ENCODE measurements at places on chromosomes 3 and 15. TPM values are rescaled to one million over a fixed set of nuclear protein-coding genes. Genes with fewer than 3 reads are reported as not detected.
A peak's percentile ranks its signal among the peaks of the same experiment; 100 is the strongest.

GRCh38 chr3:115513416-115513800, 109.9 kb upstream of the GAP43 start:
- no peak overlapping the region for H3K27ac ChIP-seq
- peaks cover 24% of the 10 kb centered on the region for H3K4me1 ChIP-seq
- no peak for DNase-seq
- peaks cover 13% of the 10 kb centered on the region for H3K27me3 ChIP-seq
- no peaks in the 10 kb centered on the region for H3K36me3 ChIP-seq
- H3K4me3 ChIP-seq = peak overlapping the region; percentile 90

DNA sequence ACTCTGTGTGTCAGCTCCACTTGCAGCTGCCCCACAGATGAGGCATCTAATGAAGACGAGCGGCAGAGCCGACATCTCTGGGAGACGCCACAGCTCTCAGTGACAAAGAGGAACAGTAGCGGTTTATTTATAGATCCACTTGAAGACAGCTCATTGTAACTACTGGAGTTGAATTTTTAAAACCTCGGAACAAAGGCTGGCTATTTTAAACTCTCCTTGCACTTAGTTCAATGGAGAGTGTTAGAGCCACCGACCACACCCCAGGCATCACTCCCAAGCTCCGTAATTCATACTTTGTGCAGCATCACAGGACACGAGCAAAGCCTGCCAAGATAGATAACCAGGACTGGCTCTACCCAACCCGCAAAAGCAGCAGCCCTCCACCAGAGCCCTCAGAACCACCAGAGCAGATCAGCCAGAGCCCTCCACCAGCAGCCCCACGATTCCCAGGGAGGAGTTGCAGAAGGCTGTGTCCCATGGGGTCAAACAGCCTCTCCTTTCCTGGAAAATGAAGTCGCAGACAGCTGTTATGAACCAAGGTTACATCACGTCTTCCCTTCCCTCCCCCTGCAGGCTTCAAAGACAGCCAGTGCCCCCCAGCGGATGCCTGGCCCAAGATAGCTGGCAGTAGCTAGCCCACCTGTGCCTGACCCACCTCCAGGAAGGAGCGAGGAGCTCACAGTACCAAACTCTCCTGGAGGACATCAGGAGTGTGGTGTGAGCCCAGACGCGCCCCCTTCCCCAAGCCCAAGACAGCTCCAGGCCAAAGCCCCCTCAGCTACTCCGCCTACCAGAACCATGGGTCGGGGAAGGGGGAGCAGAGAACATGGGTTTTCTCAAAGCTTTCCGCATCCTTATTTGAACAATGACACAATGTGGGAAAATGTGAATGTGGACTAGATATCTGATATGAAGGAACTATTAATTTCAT, 45.7 kb downstream of the POC1A start:
- H3K4me1 ChIP-seq = peaks cover 5% of the 10 kb centered on the region
- no peaks in the 10 kb centered on the region for H3K27me3 ChIP-seq
- H3K4me3 ChIP-seq = no peak overlapping the region
- peaks cover 12% of the 10 kb centered on the region for H3K36me3 ChIP-seq
- no peak for DNase-seq
- no peak overlapping the region for H3K27ac ChIP-seq

DNA sequence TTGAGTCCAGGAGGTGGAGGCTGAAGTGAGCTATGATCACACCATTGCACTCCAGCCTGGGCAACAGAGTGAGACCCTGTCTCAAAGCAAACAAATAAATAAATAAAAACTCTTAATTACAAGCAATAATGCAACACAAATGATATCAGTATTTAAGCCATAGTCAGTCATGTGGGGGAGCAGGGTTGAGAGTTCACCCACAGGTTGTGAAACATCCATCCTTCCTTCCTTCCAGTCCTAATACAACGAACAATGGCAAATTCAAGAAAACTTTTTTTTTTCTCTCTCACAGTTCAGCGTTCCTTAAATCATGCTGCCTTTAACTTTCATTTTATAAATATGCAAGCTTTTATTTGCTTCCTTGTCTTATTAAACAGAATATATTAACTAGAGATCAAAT, 24.1 kb downstream of the ZNF592 start:
- peaks cover 8% of the 10 kb centered on the region for H3K4me1 ChIP-seq
- H3K4me3 ChIP-seq = no peak overlapping the region
- H3K27ac ChIP-seq = no peak overlapping the region
- H3K27me3 ChIP-seq = no peaks in the 10 kb centered on the region

DNA sequence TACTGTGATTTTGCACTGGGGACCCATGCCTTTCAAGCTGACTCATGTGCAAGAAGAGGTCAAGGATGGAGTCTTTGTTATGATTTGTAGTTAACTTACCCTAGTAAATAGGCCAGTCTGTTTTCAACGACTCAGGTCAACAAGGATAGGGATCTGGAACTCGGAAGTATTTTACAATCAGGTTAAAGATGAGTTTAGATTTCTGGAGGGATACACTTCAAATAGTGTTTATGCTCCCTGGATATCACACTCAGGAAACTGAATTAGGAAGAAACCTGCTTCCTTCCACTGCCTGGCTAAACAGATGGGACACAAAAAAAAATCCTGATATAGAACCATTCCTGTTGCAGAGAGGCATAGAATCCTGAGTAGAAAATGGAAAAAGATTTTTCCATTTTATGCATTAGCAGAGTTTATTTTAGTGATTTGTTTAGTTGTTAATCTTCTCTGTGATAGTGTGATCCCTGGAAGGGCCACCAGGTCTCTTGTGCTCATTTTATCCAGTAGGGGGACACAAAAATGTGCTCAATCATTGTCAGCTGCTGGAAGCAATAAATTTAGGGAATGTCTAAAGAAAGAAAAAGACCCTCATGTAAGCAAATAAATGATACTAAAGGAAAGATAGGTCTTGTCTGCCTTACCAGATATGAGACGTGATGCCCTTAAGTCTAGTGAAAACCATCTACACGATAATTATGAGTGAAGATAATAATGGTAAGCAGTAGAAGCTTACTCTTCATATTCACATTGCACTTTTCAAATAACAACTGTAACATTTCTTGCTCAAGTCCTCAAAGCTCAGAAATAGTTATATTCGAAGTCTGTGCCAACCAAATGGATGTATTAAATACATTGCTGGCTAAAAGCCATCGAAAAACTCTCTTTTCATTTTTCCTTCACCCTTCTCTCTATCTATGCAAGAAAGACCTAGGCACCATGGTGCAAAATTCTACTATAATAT, 452.1 kb upstream of the KCNMB2 start:
- no peaks in the 10 kb centered on the region for H3K27me3 ChIP-seq
- peak overlapping the region; percentile 19 for H3K27ac ChIP-seq
- no peak overlapping the region for H3K4me3 ChIP-seq
- H3K4me1 ChIP-seq = peaks cover 31% of the 10 kb centered on the region
- DNase-seq = no peak

DNA sequence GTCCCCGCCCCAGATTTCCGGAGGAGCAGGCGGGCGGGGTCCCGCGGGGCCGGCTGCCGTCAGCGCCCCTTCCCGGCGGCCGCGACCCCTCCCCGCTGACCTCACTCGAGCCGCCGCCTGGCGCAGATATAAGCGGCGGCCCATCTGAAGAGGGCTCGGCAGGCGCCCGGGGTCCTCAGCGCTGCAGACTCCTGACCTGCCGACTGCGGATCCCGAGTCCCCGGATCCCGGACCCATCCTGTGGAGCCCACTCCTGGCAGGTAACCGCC, at the start of gene TRH:
Gene TRH (plus strand): TSS at position 157 of the 269 bp plus-strand sequence. CDS start 1,097 bp downstream, outside the sequence.
- no peak within 1 kb of the TSS for H3K27ac ChIP-seq
- no peak within 1 kb of the TSS for H3K4me3 ChIP-seq
- peaks cover 62% of the 10 kb centered on the region for H3K27me3 ChIP-seq
- H3K4me1 ChIP-seq = no peaks in the 10 kb centered on the region
- H3K36me3 ChIP-seq = no peaks in the 10 kb centered on the region
- no peak for DNase-seq

- no peak for DNase-seq
- peak overlapping the region; percentile 88 for H3K27ac ChIP-seq
- H3K27me3 ChIP-seq = no peaks in the 10 kb centered on the region
- H3K4me1 ChIP-seq = no peaks in the 10 kb centered on the region
- peaks cover 23% of the 10 kb centered on the region for H3K36me3 ChIP-seq
- H3K4me3 ChIP-seq = no peak overlapping the region
Observed at GRCh38 chr3:112638327-112639020, 2.5 kb downstream of the CCDC80 start.

DNA sequence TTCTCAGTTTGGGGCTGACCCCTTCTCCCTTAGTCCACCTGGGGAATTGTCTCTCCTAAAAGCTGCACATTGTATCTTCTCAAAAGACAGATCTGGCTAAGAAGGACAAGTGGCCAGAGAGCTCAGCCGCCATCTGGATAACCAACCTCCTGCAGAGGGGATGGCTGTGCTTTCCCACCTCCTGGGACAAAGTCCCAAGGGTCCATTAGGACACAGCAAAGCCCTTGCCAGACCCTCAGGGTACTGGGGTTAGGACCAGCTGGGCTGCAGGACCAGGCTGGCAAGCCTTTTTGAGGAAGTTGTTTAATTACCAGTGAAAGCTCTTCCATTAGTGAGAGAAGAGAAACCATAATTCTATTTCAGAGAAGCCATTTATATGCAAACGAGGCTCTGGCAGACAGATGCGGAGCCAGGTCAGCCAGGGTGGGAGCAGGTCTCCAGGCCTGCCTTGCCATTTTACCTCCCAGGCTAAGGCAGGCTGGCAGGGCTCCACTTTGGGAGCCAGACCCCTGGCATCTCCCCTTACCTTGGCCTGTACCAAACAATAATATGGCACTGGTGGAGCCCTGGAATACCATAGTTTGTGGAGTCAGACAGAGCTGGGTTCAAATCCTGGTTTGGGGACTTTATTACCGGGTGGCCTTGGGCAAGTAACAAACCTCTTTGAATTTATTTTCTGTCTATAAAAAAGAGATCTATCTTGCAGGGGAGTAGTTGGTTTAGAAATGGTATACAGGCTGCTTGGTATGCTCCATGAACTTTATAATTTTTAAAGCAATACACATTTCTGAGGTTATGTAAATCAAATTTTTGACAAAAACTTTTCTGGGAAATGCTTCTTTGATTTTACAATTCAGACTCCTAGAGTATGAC, 17.9 kb downstream of the SHF start:
- no peak for DNase-seq
- no peak overlapping the region for H3K27ac ChIP-seq
- H3K27me3 ChIP-seq = peaks cover 1% of the 10 kb centered on the region
- no peaks in the 10 kb centered on the region for H3K36me3 ChIP-seq

- DNase-seq = peak; percentile 42
- H3K36me3 ChIP-seq = no peaks in the 10 kb centered on the region
- H3K27me3 ChIP-seq = peaks cover 12% of the 10 kb centered on the region
- no peak overlapping the region for H3K27ac ChIP-seq
Observed at GRCh38 chr3:156388497-156389448, 166.1 kb downstream of the SSR3 start.

The CTSH gene
- 0.53 TPM for total RNA-seq

The PSTPIP1 gene
- total RNA-seq = not detected

The ZCWPW2 gene
- 0.69 TPM for total RNA-seq
